ENCODE measurements at places on chromosomes 5 and 9.

DNA sequence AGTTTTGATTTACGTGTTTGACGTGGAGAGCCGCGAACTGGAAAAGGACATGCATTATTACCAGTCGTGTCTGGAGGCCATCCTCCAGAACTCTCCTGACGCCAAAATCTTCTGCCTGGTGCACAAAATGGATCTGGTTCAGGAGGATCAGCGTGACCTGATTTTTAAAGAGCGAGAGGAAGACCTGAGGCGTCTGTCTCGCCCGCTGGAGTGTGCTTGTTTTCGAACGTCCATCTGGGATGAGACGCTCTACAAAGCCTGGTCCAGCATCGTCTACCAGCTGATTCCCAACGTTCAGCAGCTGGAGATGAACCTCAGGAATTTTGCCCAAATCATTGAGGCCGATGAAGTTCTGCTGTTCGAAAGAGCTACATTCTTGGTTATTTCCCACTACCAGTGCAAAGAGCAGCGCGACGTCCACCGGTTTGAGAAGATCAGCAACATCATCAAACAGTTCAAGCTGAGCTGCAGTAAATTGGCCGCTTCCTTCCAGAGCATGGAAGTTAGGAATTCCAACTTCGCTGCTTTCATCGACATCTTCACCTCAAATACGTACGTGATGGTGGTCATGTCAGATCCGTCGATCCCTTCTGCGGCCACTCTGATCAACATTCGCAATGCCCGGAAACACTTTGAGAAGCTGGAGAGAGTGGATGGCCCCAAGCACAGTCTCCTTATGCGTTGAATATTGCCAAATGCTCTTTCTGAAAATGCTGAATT is 850 bp downstream of the RRAGA start:
- no peak for DNase-seq

DNA sequence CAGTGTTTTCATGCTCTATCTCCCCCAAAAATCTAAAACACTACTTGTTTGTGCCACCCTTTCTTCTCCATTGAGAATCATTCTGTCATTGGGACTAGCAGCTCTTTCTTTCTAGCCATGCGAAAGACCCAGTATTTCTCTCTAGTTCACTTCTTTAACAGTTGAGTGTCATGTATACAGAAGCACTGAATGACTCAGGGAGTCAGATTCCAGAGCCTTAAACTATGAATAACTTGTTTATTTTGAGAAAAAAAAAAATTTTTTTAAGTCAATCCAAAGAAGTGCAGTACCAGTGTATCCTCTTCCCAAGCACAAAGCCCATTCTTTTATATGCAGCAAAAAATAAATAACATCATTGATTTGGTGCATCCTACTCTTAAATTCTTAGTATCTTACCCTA is 415.4 kb upstream of the GRAMD2B start:
- DNase-seq, result no peak

GRCh38 chr5:81534441-81534840 is 140.5 kb upstream of the ACOT12 start:
- no peak for DNase-seq

GRCh38 chr9:134557331-134557730 is 84.3 kb upstream of the COL5A1 start:
- no peak for DNase-seq

DNA sequence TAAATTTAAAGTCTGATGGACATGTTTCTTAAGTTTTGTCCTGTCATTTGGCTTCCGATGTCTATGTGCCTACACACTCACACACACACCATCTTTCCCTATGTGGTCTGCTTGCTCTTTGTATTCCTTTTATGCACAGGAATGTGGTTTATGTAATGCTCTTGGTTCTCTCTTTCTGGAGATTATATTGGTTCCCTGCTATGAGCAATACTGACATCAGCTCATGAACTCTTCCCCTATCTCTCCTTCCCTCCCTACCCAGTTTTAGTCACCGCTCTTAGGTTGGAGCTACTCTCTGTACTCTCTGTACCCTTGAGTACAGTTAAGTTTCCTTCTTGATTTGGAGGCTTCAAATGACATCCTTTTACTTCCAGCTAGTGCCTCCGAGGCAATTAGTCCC is 77.9 kb upstream of the MVB12B start:
- no peak for DNase-seq

DNA sequence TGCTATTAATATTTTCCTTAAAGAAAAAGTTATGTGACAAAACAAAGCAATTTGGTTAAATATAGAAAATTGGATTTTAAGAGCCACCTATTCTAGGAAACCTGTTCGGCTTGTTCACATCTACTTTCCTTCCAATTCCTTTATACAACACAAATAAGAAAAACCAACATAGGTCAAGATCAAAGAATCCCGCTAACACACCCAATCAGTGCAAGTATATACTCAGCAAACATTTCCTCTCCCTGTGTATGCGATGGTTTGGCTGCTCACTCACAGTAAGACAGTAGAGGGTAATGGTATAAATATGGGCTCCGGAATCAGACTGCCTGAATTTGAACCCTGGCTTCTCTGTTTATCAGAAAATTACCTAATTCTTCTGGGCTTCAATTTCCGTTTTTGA is 757.5 kb upstream of the ZNF608 start:
- no peak for DNase-seq

- no peak for DNase-seq
Observed at GRCh38 chr5:37043693-37044092, 167.1 kb downstream of the NIPBL start.

GRCh38 chr5:42022383-42022972 is 97.4 kb downstream of the FBXO4 start:
- no peak for DNase-seq

GRCh38 chr9:126783949-126784348 is 20.9 kb upstream of the ZBTB43 start:
- DNase-seq, result no peak

GRCh38 chr9:684941-685340 is 156.6 kb upstream of the DMRT1 start:
- no peak for DNase-seq

- no peak for DNase-seq
Observed at GRCh38 chr5:10733426-10733825, 27.6 kb downstream of the DAP start.

DNA sequence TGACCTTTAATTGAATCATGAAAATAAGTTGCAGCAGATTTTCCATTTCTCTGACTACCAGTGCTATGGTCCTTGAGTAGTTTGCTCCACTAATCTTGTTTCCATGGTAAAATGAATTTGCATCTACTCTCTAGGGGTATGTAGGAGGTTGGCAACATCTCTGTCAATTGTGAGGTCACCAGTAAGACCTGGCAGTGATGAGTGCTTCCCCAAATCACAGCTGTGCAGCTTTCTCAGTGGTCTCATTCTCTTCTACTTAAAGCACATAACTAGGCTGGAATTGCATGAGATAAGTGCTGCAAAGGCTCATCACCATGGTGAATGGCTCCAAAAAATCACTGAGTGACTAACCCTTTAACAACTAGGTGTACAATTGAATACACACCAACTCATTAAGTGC is 36.3 kb downstream of the ADAMTS19 start:
- DNase-seq, result no peak

- DNase-seq, result no peak
Observed at GRCh38 chr9:133621725-133622267, 12.6 kb upstream of the FAM163B start.

- no peak for DNase-seq
Observed at GRCh38 chr5:148342371-148343045, 7.1 kb downstream of the SPINK9 start.

- DNase-seq, result peak; percentile 97
Observed at GRCh38 chr5:143023411-143024096, 253.4 kb downstream of the ARHGAP26 start.

- DNase-seq, result no peak
Observed at GRCh38 chr9:92970467-92970923, 23.2 kb downstream of the FGD3 start.

GRCh38 chr5:132214491-132214890 is 13.2 kb downstream of the P4HA2 start:
- no peak for DNase-seq

DNA sequence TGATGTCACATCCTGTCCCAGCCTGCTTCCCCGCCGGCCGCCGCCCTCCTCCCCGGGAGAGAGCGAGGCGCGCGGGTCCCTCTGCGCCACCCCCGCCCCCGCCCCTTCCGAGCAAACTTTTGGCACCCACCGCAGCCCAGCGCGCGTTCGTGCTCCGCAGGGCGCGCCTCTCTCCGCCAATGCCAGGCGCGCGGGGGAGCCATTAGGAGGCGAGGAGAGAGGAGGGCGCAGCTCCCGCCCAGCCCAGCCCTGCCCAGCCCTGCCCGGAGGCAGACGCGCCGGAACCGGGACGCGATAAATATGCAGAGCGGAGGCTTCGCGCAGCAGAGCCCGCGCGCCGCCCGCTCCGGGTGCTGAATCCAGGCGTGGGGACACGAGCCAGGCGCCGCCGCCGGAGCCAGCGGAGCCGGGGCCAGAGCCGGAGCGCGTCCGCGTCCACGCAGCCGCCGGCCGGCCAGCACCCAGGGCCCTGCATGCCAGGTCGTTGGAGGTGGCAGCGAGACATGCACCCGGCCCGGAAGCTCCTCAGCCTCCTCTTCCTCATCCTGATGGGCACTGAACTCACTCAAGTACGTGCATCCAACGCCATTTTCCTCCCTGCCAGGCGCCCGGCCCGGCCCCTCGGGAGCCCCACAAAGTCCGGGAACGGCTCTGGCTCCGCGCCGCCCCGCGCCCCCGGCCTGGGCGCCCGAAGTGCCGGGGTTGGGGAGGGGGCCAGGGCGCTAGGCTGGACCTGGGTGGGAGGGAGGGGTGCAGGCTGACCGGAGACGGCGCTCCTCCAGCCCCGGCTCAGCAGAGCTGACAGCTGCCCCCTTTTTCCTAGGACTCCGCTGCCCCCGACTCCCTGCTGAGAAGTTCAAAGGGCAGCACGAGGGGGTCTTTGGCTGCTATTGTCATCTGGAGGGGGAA is 12.0 kb upstream of the OLFM1 start:
- DNase-seq, result no peak

DNA sequence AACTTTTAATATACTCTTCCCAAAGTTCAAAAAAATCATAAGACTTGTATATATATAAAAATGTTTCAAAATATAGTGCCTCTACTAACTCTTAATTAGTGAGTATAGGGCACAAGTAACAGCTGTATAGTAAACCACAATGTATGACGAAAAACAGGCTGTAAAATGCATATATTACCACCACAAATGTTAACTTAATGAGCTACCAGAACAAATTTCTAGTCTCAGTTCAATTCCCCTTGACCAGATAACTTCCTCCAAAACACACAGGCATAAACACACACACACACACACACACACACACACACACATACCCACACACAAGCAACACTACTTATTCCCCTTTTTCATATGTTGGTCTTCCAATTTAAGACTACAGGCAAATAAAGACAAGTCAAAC is 78.8 kb downstream of the FBXL17 start:
- DNase-seq, result no peak

GRCh38 chr5:14445576-14446290 is 135.9 kb upstream of the OTULINL start:
- no peak for DNase-seq

DNA sequence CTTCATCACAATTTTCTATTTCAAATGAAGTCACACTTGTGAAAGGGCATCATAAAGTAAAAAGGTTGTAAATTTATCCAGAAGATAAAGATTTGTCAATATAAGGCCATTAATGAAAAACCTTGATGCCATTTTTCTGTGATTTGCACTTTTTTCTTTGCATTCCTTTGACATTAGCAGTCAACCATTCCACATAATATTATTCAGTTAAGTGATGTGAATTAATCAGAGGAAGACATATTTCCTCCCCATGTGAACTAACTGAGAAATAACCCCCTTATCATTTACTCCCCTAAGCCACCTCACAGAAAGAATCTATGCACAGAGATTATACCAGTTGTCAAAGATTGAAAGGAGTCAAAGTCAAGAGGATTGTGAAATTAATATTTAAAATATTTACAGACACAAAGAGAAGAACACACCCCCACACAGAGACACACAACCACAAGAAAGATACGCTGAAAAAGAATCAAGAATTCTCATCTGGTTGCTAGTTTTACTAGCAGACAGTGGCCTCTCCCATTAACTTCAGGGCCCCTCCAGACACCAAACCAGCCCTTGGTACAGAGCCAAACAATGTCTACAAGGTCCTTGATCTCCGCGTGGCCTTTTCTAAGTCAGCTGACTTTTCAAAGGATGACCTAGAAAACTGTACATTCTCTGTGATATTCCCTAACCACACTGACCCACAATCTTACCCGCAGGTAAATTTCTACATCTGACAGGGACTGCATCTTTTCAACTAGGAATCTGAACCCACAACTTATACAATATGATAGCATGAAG is 29.5 kb downstream of the GNAQ start:
- DNase-seq, result no peak

DNA sequence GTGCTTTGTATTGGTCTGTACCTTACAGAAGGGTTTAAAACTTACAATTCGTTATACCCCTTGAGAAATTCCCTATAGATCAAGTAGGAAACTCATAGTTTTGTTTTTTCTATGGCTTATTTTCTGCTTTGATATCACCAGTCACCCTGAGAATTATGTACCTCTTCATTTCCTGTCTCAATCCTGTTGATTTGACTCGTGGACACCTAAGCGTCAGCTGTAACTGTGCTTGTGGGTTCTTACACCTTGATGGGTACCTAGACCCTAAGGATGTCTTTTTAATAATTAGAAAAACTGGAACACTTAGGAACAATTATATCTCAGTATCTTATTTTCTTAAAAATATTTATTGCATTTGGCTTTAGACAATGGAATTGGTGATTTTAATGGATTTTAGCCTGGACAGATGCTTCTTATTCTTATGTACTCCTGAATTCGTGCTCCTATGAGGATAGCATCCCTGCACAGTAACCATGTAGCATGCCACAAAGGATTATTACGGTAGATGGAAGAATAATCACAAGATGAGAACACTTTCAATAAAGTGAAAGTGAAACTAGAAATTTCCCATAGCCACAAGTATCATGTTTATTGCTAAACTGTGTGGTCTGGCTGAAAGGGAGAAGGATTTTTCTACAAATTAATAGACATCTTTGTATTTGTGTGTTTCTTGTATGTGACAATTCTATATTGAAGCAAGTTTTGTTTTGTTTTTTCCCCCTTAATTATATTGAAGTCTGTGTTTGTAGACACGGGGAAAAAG is 1920.3 kb upstream of the WWC1 start:
- no peak for DNase-seq

- DNase-seq, result no peak
Observed at GRCh38 chr9:98230789-98231188, 24.7 kb downstream of the TBC1D2 start.

Measured in gastrocnemius medialis (tissue), 4 donors.